Stimulated activated CD4-positive, alpha-beta T cell treated with anti-CD3 and anti-CD28 coated beads, Interleukin-2, amount 100 ng/mL, for 24 hours (primary cell): ENCODE measurements at places on chromosomes 5 and 9.

DNA sequence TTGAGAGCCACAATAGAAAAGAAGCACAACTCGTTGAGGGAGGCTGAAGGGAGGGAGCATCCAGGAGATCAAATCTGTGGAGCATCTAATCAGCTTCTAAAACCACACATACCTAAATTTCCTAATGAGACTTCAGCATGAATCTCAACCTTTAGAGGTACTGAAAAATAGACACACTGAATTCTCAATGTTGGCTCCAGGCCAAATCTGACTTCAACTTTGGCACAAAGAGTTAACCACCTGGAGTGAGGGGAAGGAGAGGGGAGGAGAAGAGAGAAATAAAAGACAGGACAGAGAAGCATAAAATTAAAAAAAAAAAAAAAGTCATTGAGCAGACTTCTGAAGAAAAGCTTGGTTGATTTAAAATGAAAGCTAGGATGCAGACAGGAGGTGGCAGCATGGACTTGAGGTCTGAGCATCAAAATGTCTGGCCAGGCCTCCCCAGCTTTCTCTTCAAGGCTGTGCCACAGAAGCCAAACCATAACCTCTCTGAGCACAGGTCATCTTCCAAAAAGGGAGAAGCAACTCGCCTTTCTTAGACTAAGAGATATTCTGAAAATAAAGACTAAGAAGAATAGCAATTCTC, 205.6 kb downstream of the DENND1A start:
- DNase-seq = no peak

GRCh38 chr9:127022913-127023660, 99.3 kb downstream of the ANGPTL2 start:
- DNase-seq = no peak

DNA sequence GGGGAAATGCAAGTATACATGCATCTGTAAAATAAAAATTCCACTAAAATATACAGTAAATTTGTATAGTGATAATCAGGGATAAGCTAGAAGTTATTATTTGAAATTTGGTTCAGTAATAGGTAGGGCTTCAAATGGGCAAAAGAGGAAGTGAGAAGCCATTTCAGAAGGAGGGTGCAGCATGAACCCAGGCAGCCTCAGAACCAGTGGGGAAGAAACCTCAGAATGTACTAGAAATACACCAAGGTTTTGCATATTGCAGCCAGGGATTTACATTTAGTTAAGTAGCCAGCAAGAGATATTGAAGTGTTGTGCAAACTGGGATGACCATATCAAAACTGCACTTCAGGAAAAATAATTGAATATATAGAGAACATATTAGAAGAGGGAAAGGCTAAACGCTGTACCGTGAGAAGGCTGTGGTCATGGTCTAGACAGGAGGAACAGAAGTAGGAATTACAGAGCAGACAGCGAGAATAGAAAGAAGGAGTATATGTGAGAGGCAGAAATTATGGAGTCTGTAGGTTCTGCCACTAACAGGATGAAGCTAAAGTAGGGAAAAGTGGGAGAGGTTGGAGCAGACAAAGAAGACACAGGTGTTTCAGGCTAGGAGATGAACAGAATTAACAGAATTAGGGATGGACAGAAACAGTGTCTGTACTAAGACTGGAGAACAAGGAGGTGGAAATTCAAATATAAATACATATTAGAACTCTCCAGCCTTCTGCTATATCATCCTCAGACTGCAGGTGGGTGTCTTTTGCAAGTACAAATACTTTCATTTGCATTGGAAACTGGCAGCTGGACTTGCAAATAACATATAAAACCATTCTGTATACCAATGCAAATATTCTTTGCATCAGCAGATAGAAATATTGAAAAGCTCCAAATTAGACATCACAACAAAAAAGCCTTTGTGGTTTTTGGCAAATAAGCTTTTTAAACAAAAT, 335.6 kb downstream of the ZNF608 start:
- no peak for DNase-seq

- no peak for DNase-seq
Measured at GRCh38 chr5:15715967-15716366, 216.0 kb downstream of the FBXL7 start.

DNA sequence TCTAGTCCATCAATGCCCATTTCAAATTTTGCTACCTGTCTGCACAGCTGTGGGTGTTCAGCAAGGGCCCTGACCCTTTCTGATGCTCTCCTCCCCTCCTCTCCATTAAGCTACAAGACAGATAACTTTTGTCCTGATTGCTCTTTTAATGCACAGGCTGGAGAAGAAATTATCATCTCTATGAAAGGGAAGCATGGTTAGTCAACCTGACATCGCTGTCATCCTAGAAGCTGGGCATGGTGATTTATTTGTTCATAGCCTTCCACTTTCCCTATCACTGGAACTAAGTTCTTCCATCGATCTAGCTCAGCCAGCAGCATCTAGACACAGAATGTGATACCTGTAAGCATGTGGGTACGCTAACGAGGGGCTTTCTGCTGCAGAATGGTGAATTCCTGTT, 50.1 kb downstream of the SLIT3 start:
- no peak for DNase-seq

GRCh38 chr5:34022121-34022705, 14.4 kb upstream of the AMACR start:
- DNase-seq = no peak

DNA sequence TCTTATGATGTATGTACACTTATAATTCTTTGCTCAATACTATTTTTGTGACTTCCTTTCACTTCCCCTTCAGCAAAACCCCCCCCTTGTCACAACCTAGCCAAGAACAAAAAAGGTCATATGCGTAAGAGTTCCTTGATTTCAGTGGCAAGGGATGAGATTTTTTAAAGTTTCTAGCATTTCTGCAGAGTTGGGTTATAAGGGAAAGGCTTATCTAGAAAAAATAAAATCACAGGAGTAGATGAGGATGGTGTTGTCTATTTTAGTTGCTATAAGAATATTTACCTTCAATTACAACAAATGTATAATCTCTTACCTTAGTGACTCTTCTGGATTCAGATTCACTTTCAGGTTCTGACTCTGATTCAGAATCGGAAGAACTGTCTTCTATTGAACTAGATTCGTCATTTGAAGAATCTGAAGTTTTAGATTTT, 184.6 kb downstream of the AP3B1 start:
- no peak for DNase-seq

DNA sequence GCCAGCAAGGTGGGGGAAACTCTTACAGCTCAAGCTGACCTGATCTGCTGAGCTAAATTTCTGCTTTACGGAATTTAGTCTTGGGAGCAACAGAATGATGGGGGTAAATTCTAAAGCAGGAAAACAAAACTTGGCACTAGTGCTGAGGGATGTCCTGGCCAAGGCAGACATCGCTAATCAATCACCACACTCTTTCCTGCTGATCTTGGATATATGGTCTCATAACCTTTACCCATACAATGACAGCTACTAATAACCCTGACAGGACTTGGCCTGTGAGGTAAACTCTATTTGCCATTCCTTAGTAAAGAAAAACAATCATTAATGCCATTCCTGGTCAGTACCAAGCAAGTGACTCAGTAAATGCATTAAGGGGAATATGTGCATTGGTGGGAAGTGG, 51.5 kb downstream of the PPARGC1B start:
- DNase-seq = no peak

DNA sequence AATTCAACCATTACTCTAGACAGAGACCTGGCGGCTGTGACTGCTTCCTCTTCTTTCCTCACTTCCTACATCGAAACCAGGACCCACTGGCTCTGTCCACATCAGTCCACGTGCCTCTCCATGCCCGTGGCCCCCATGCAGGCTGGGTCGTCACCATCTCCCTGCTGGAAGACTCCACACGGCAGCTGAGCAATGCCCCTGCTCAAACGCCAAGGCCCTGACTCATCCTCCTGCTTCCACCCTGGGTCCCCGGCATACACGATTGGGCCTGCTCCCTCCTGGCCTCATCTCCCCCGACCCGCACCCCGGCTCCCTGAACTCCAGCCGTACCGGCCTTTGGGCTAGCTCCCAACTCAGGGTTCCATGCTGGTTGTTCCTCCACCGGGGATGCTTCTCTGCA, 67.2 kb upstream of the IER5L start:
- DNase-seq = no peak

- no peak for DNase-seq
Measured at GRCh38 chr5:143435210-143435657, 31.7 kb upstream of the NR3C1 start.

DNA sequence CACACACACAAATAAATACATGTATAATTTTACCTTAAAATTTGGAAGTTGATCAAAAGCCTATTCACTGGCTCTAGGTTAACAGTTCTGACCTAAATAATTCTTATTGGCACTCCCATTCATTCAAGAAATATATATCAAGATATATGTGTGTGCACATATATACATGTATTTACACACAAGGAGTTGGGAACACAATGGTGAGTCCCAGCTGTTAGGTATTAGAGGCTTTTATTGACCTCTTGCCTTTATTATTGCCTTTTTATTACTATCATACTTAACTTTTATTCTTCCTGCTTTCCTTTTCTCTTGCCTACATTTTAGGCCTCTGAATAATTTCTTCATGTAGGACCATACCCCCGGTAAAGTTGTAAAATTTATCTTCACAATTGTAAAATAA, 25.0 kb downstream of the CCDC152 start:
- no peak for DNase-seq

DNA sequence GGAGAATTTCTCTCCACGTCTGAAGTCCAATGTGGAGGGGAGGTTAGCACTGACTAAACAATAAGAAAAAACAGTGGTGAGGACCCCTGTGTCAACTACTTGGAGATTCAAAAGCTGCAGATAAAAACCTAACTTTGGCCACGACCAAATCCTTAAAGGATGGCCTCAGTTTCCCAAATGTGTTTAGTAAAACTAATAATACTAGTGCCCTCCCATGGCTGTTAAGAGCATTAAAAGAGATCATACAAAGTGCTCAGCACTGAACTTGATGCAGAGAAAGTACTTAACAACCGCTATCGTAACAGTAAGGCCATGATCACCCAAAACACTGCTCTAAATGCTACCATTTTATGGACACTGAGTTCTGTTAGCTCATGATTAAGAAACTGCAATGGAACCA, 288.4 kb downstream of the EBF1 start:
- no peak for DNase-seq

- DNase-seq = no peak
Measured at GRCh38 chr5:22887566-22887965, 34.4 kb upstream of the CDH12 start.

DNA sequence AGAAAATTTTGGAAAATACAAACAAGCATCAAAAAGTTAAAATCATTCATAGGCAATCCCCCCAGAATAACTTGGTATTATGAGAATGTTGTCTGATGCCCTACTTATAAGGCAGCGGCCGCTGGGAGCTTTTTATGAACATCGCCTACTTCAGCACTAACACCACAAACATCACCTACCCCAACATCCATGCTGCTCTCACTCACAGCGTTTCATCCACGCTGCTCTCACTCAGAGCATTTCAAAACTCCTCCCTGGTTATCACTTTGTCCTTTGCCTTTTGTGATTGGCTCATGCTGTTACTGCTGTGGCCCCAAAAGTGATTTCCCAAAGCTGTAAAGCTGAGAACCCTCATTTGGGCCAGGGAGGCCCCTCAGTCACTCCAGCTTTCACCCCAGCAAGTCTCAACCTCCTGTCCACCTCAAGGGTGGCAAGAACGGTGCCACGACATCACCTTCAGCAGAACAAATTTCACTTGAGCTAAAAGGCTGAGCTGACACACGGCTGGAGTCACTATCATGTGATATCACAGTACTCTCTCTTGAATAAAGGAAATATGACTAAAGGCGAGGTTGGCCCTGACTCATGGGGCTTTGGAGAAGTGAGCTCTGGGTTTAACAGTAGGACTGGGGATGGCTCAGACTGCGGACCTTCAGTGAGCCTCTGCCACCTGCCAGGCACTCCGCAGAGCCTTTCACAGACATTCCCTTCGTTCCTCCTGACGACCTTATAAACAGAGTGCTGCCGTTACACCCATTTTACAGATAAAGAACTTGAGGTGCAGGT, 25.2 kb downstream of the SHC3 start:
- DNase-seq = peak; percentile 36

DNA sequence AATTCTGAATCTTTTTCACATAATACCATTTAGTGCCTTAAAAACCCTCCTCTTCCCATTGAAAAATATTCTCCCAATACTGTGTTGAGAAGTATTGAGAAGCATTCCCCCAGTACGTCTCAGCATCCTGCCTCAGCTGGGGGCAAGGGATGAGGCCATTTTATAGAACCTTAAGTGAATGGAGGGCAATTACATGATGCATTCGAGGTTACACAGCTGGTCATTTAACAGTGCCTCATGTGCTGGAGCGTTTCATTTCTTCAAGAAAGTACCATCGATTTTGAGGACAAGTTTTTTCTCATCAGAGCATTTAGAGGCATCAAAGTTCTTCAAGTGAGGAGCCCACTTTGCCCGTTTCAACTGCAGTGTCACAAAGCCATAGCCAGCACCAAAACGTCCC, 135.6 kb downstream of the DOCK2 start:
- no peak for DNase-seq

- no peak for DNase-seq
Measured at GRCh38 chr9:114035845-114036801, 42.0 kb downstream of the AMBP start.

GRCh38 chr5:6497262-6497661, 48.6 kb downstream of the UBE2QL1 start:
- DNase-seq = no peak

DNA sequence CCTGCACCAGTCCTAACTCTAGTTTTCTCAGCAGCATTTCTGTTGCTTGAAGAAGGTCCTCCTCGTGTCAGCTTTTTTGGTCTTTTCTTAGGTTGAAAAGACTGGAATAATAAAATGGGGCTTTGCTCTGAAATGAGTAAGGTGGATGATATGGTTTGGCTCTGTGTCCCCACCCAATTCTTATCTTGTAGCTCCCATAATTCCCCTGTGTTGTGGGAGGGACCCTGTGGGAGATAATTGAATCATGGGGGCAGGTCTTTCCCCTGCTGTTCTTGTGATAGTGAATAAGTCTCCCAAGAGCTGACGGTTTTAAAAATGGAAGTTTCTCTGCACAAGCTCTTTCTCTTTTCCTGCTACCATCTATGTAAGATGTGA, 53.6 kb downstream of the LIX1 start:
- DNase-seq = no peak

DNA sequence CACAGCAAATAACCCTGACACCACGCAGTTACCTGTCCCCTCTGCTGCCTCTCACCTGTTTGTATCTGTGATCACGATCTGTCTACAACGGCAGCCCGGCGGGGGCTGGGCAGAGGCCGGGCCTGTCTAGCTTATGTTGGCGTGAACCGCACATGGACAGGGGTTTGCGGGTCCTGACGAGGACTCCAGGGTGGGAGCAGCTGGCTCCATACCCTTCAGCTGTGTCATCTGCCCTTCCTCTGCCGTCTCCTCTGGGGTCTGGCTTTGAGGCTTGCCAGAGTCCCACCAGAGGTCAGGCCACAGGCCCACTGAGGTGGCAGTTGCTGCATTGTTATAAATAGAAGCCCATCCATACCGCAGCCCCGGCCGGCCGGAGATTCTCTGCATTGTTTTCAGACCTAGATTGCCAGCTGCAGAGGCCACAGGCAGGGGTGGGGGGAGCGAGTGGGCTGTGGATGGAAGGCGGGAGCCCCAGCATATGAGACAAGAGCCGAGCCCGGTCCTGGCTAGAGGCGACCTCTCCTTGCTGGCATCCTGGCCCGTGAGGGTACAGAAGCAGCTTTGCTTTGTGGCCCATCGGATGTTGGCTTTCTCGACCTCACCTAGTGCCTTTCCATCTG, 37.8 kb downstream of the FAM78A start:
- no peak for DNase-seq
